ENCODE measurements at places on chromosomes 13 and 19.

GRCh38 chr19:58379246-58379645 lies 1.6 kb downstream of the ZNF837 start:
- no peak for DNase-seq

GRCh38 chr19:51821456-51821855 lies 26.5 kb downstream of the FPR3 start:
- no peak for DNase-seq

GRCh38 chr19:51800473-51801244 lies 5.7 kb downstream of the FPR3 start:
- peak; percentile 72 for DNase-seq

DNA sequence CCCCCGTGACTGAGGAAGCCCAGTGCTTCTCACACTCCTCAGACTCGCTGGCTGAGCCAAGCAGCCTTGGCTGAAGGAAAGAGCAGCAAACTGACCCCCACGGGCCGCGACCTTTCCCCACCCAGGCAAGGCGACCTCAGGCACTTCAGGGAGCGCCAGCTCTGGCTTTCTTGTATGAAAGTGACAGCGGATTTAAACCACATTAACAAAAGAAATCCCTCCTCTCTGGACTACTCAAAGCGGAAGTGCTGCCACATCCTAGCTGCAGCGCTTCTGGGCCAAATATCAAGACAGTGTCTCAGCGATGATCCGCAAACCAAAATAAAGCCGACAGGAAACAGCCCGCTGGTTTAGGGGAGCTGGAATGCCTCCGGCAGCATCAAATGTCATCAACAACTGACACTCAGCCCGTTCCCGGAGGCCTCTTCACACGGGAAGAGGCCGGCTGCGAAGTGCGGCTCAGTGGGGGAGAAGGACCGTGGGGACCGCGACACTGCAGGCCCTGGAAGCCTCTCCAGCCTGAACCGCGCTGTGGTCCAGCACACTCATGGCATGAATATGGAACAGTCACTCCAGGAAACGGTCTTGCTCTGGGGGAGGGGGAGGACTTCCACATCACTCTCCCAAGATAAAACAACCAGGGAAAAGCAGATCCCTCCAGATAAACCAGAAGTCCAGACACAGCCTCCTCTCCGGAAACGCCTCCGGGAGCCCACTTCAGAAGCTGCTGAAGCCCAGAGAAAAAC lies 1.4 kb downstream of the RASA3 start:
- DNase-seq, result peak; percentile 91

- DNase-seq, result no peak
These were observed 302.5 kb upstream of the SLITRK5 start for GRCh38 chr13:87368639-87369038.

- DNase-seq, result peak; percentile 64
These were observed 1420.8 kb upstream of the SLC10A2 start for GRCh38 chr13:104487006-104487405.

- DNase-seq, result peak; percentile 67
These were observed 451.7 kb downstream of the EFNB2 start for GRCh38 chr13:106083620-106084350.

- no peak for DNase-seq
These were observed 3.0 kb upstream of the ZNF628 start for GRCh38 chr19:55473225-55474012.

DNA sequence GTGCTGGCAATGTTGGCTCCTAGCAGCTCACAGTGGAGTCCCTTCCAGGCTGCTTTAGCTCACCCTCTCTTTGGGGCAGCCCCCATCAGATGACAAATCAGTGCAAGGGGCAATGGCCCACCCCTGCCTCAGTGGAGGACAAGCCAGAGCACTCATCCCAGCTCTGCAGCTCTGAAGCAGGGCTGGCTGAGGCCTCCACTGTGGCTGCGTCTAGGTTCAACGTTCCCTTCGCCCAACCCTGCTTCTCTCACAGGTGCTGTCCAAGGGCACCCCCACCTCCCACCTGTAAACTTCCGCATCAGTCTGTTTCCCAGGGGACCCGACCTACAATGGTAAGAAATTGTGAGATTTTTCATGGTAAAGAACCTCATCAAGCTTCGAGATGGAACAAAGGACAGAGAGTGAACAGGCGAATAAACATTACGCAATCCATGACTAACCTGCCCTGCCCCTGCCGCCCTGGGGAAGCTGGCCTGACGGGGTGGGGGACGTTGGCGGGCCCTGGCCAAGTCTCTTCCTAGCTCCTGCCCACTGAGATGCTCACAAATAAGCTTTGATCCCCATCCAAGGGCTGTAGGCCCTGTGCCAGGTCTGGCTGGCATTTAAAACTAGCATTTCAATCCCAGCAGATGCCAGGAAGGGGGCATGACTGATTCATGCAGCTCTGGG lies 40.5 kb downstream of the DZIP1 start:
- peak; percentile 82 for DNase-seq

GRCh38 chr19:782185-782877 lies 14.9 kb upstream of the PTBP1 start:
- DNase-seq, result peak; percentile 48

DNA sequence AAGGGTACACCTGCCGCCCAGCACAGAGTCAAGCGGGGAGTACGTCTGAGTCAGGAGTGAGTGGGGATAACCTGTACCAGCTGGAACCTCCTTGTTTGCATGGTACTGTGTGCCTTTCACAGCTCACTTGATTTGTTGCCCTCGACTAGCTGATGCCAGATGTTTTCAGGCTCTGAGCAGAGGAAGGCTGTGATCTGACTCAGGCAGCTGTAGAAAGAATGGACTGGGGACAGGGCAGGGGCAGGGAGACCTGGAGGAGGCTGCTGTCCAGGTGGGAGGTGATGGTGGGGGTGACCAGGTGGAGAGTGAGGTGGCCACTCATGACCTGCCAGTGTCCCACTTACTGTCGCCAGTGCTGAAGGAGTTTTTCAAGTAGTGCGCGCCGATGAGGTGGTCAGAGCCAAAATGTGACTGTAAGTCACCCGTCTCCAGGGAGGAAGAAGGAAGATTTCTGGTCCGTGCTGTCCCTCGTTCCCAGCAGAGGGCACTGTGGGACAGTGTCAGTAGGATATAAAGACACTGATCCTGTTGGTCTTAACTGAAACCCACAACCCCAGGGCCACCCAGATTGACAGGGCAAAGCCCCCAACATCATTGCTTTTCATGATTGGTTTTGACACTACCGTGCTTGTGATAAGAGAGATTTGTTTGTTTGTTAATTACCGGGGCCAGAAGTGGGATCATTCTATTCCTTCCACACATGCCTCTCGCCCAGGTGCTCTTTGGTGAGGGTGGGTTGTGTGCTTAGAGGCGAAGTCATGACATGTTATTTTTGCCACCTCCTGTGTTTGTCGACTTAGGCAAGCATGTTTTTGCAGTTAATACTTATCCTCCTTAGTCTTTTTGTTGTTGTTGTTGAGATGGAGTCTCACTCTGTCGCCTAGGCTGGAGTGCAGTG lies 128.4 kb downstream of the DPF1 start:
- DNase-seq, result peak; percentile 69

DNA sequence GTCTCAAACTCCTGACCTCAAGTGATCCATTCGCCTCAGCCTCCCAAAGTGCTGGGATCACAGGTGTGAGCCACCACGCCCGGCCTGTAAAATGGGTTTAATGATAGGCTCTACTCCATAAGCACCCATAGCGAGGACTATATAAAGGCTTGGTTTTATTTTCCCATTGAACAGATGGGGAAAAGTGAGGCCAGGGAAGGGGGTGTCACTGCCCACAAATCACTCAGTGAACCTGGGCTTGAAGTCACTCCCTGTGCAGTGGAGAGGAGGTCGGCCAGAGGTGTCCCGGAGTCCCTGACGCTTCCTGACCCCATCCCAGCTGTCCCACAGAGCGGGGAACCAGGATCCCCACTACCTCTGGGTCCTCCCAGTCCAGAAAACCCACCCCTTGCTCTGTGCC lies 14.9 kb downstream of the TLE2 start:
- no peak for DNase-seq

DNA sequence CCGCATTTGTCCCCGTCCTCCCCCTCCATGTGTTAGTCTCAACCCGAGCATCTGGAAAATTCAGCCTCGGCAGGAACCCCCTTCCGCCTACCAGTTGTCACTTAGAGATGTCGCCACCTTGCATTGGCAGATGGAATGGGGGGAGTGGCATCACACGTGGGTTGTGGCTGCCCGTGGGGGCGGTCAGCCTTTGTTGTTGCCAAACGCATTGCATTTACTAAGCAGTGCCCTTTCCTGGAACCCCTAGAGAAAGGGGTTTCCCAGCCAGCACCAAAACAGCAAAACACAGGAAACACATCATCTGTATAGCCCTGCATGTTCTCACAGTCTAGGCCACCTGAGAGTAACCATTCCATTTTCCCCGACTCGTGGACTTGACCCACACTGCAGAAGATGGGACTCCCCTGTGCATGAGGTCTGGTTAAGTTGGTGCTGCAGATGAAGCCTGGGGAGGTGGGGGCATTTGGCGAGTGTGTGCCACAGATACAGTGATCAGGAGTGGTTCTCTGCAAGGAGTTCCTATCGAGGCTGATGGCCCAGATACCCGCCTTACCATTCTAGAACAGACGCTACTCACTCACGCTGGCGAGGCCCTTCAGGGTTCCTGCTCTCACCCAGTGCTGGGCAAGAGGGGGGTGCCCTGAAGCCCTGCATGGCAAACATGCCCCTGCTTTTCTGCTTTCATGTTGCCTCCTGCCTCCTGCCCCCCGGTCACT lies 38.3 kb downstream of the TMED1 start:
- peak; percentile 28 for DNase-seq

DNA sequence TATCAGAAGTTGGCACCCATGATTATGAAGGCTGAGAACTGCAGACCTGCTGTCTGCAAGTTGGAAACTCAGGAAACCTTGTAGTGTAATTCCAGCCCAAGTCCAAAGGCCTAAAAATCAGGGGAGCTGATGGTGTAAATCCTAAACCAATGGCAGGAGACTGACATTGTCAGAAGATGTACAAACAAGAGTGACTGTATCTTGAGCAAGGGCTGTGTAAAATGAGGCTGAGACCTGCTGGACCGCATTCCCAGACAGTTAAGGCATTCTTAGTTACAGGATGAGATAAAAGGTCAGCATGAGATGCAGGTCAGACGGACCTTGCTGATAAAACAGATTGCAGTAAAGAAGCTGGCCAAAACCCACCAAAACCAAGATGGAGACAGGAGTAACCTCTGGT lies 147.7 kb downstream of the COG6 start:
- no peak for DNase-seq

GRCh38 chr13:30523211-30523610 lies 57.5 kb upstream of the HMGB1 start:
- no peak for DNase-seq

DNA sequence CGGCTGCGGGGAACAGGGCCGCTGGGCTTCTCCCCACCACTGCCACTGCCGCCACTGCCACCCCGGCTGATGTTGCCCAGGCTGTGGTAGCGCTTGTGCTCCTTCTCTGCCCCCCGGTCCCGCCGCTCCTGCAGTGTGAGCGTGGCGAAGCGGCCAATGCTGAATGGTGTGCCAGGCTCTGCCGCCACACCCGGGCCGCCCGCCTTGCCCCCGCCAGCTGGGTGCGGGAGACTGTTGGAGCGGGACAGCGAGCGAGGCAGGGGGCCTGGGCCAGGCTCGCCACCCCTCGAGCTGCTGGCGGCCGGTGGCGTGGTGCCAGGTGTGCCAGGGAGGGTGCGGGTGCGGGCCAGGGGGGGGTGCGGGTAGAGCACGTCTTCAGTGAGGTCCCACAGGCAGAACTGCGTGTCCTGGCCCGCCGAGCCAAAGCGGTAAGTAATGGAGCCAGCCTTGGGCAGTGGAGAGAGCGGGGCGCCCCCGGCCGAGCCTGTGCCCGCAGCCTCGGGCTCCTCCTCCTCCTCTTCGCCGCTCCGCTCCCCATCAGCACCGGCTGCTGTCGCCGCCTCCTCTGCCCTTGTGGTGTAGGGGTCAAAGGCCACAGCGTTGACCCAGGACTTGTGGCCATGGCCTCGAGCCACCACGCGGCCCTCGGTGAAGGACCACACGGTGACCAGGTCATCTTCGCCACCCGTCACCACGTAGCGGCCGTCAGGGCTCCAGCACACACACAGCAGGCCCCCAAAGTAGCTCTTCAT lies 3.7 kb upstream of the DMPK start:
- no peak for DNase-seq

DNA sequence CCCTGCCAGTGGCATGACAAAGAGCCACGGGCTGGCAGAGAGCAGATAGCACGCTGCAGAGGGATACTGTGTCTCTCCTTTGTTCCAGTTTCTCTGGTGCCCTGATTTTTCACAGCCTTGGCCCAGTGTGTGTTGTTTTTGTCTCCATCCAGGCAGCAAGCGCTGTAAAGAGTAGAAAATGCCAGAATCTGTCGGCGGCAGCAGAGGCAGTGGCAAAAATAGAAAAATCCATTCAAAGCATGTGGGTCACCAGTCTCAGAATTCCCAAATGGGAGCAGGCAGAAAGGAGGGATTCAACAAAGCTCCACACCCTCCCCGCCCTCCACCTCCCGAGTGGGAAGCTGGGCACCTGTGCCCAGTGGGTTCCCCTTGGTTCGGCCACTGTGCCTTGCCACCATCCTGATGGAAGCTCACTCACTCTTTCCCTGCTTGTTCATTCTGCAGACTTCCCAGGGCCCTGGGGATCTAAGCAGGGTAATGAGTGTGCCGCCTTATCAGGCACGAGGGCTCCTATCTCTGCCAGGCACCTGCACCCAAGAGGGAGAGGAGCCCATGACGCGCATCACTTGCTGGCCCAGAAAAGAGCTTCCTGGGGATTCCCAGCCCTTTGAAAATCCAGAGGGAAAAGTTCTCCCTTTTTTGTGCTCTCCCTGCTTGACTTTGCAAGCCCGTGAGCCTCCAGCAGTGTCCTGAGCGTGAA lies 416.9 kb downstream of the IRS2 start:
- no peak for DNase-seq

- peak; percentile 34 for DNase-seq
These were observed at the start of gene PCDH9 for GRCh38 chr13:67229481-67230403. TSS of gene PCDH9 (minus strand) at chr13:67230336. CDS start at chr13:67228440, 1,896 bp downstream.

- DNase-seq, result no peak
These were observed 48.9 kb upstream of the LRCH1 start for GRCh38 chr13:46504036-46504435.

DNA sequence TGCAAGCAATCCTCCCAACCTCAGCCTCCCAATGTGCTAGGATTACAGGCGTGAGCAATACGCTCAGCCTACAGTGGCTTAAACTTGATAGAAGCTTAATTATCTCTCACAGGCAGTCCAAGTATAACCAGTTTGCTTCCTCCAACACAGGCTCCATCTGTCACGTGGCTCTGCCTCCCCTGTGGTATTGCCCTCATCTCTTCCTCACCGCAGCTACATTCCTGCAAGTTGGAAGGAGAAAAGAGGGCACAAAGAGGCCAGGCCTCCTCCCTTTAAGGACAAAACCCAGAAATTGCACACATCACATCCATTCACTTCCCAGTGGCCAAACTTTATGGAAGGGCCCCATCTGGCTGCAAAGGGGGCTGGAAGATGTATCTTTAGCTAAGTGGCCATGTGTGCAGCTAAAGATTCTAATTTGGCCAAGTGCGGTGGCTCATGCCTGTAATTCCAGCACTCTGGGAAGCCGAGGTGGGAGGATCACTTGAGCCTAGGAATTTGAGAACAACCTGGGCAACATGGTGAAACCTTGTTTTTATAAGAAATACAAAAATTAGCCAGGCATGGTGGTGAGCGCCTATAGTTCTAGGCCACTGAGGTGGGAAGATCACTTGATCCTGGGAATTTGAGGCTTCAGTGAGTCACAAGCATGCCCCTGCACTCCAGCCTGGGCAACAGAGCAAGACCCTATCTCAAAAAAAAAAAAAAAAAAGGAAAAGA lies 3.1 kb upstream of the SDHAF1 start:
- no peak for DNase-seq

Measured in iris pigment epithelial cell (primary cell).